Foreskin fibroblast (primary cell): ENCODE measurements at places on chromosomes 1 and 21.

DNA sequence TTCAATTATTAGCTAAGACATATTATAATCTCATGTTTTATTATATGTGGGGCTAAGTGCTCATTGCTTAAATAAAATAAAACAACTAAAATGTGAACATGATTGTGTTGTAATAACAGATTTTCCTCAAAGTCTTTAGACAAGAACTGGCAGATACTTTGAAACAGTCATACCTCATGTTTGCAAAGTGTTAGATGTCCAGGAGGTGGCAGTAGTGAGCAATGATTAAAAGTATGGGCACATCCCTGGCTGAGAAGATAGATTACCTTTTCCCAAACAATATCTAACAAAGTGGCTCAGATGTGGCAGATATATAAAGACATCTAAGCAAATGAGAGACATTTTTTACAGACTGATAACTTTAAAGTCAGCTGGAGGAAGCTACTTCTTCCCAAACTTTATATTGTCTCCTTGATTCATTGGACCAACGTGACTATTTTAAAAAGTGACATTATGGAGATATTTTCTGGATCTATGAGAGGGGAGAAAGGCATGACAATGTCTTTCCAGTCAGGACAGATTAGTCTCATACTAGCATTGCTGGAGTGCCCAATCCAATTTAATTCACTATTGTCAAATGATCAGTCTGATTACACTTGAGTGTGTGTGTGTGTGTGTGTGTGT lies 269.8 kb downstream of the S1PR1 start:
- DNase-seq = peak; percentile 8

DNA sequence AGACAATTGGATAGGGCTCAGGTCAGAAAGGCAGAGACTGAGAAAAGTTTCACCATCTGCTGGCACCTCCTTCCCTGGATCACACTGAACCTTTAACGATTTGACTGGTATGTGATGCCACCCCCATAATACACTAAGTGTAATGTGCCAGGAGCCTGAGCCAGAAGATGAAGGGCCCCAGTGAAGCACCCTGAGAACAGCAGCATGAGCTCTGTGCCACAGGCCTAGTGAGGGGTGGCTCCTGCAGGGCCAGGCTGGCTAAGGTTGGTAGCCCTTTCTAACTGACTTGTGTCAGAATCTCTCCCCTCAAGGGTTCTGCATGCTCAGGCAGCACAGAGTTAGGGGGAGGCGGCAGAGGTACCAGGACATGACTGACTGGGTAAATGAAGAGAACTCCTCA lies 38.9 kb downstream of the ARHGEF11 start:
- DNase-seq = no peak

DNA sequence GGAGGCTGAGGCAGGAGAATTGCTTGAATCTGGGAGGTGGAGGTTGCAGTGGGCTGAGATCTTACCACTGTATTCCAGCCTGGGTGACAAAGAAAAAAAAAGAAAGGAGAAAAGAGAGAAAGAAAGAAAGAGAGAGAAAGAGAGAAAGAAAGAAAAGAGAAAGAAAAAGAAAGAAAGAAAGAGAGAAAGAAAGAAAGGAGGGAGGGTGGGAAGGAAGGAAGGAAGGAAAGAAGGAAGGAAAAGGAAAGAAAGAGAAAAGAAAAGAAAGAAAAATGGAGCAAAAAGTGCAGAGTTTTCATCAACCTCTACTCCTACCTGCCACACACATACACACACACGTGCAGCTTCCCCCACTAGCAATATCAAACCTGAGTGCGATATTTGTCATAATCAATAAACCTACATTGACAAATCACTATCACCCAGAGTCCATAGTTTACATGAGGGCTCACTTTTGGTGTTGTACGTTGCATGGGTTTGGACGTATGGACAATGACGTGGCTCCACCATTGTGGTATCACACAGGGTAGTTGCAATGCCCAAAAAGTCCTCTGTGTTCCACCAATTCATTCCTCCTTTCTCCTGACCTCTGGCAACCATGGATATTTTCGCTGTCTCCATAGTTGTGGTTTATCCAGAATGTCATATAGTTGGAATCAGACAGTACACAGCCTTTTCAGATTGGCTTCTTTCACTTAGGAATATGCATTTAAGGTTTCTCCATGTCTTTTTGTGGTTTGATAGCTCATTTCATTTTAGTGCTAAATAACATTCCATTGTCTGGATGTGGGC lies 36.5 kb downstream of the EVA1C start:
- no peak for DNase-seq

- peak; percentile 10 for DNase-seq
Measured at GRCh38 chr1:218164930-218165700, 120.0 kb upstream of the RRP15 start.

GRCh38 chr1:168774241-168774640 lies 45.2 kb upstream of the DPT start:
- DNase-seq = peak; percentile 18

- DNase-seq = no peak
Measured at GRCh38 chr1:20087668-20088067, 17.7 kb downstream of the PLA2G5 start.
